ENCODE measurements at places on chromosomes 7 and 10.

DNA sequence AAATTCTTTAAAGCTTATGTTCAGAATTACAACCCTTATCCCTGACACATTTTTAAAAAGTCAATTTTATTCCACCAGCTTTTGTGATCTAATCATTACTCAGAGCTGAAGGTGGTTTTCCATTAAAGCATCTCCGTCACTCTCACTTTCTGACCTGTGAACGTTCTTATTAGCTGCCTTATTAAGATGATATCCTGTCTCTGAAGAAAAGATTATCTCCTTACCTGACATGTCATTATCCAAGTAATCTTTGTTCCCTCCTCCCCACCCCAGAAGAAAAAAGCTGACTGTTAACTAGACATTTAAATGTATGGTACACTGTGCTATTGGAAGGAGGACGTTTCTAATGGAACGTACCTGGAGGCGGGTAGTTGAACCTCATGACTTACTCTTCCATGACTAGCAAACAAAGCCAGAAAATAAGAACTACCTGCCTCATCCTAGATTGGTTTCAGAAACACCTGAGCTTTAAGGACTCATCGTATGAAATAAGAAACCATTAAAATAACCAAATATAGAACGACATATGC is 708.7 kb downstream of the PARD3 start:
- DNase-seq, result no peak

DNA sequence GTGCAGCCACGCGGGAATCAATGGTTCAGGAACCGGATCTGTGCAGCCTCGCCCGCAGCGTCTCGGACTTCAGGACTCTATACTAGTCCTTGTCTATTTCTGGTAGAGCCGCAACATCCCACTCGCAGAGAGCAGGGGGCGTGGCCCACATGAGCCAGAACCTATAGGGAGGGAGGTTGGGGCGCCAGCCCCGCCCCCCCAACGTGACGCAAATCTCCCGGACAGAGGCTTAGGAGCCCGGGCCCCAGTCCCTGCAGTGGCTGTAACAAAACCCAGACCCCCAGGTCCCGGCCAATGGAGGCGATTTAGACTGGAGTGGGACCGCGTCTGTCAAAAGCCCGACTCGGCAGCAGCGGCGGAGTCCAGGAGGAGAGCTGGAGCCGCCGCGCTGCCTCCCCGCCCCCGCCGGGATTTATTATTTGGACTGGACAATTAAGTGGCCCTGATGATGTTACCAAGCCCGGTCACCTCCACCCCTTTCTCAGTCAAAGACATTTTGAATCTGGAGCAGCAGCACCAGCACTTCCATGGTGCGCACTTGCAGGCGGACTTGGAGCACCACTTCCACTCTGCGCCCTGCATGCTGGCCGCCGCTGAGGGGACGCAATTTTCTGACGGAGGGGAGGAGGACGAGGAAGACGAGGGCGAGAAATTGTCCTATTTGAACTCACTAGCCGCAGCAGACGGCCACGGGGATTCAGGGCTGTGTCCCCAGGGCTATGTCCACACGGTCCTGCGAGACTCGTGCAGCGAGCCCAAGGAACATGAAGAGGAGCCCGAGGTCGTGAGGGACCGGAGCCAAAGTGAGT is at the start of gene NKX2-3:
NKX2-3 (plus strand) TSS at position 256 of the 809 bp plus-strand sequence; CDS start at position 446, 190 bp downstream.
- DNase-seq, result peak; percentile 93

DNA sequence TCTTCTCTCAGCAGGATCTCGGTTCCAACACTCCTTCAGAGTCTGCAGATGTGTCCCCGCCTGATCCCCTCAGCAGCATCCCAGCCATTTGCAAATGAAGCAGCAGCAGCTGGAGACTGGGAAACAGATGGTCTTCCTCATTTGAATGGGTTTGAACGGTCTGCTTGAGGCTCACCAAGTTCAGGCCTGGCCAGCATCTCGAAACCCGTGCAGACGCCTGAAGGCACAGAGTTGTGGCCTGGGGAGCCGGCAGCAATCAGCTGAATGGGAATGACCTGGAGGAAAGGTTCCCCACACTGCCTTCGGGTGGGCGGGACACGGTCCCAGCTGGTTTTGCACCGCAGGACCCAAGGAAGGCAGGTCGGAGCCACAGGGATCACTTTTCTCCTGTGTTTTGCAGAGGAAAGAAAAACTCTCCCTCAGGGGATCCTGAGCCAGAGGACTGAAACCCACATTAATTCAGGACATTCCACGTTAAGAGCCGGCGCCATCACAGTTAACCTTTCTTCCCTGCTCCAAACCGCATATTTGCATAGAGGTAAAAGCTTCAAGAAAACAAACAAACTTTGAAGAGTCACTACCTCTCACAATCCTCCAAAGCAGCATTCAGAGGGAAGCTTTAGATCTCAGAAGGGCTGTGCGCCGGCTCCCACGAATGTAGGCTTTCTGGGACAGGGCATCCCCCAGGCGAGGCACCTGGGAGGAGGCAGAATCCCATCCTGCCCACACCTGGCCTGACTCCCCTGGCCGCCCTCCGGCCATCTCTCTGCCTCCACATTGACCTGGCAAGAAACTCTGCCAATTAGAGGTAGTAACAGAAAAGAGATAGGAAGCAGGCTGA is 17.7 kb downstream of the FGFR2 start:
- DNase-seq, result no peak

DNA sequence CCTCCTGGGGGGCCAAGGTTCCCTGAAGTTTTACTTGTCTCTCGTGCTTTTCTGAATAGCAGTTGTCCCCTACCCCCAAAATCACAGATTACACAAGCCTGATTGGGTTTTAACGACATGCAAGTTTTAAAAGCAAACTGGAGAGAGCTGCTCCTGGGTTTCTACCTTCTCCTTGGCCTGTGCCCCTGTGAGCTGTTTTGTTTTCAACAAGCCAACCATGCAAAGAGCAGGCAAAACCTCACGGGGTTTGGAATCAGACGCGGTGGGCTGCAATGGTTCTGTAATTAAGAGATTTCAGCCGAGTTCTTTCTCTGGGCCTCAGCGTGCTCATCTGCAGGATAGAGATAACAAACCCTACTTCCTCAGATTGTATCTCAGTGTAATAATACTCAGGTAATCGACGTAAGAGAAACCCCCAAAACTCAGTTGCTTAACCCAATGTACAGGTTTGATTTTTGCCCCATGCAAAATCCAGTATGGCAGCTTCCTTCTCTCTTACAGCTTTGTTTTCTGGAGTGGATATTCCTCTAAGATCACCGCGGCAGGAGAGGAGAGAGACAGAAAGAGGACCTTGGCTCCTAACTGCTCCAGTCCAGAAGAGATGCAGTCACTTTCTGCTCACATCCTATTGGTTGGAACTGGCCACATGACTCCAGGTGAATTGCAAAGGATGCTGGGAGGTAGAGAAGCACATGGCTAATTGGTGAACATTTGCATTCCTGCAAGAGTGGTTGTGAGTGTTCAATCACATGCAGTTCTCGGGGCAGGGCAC is 42.0 kb downstream of the MYL10 start:
- DNase-seq, result peak; percentile 26

DNA sequence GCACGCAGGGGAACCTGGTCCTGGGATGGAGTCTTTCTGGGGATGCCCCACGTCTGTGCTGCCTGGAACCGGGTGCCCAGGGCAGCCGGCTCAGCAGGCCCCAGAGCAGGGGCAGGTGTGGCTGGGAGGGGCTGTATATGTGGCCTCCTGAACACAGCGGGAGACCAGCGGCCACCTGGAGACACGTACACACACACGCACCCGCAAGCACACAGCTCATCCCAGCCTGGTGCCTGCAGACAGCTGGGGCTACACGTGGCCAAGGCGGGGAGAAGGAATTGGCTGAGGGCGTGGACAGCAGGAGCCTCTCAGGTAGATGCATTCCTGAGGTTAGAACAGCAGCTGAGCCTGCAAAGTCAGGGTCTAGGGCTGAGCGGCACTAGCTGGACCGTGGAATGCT is 14.0 kb downstream of the ADAM8 start:
- DNase-seq, result no peak

- peak; percentile 46 for DNase-seq
Observed at GRCh38 chr7:26117142-26117807, 34.7 kb upstream of the NFE2L3 start.

DNA sequence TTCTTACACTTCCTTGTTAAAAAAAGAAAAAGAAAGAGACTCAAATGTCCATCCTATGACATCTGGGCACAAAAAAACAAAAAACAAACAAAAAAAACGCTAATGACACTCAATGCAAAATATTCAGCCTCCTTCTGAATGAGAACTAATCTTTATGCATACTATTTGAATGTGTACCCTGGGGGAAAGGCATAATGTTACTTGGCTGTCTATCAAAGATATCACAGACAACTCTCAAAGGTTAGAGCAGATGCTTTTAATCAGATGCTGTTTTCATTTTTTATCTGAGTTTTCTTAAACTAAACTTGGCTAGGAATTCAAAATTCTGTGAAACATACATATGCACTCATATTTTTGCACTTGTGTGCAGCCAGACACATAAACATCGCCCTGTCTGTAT is 745.8 kb downstream of the CNTNAP2 start:
- DNase-seq, result no peak

- no peak for DNase-seq
Observed at GRCh38 chr7:106353944-106354343, 69.2 kb upstream of the NAMPT start.

- no peak for DNase-seq
Observed at GRCh38 chr10:17736223-17736622, 15.8 kb upstream of the TMEM236 start.

DNA sequence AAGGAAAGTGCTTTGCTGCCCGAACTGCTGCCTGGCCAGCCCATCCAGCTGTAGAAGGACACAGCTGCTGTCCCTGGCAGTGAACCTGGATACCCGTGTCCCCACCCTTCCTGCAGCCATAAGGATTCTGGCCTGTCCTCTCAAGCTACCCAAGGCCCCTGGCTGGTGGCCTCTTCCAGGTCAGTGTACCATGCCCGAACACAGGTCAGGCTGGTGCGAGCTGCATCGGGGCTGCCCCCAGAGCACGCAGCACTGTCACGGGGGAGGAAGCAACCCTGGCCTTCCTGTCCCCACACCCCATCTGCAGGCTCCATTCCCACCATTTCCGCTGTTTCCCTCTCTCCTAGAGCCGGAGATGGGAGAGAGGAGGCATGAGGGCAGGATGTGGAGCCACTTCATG is 30.5 kb upstream of the PWWP2B start:
- DNase-seq, result no peak

- no peak for DNase-seq
Observed at GRCh38 chr10:77012812-77013500, 624.7 kb downstream of the KCNMA1 start.

- DNase-seq, result no peak
Observed at GRCh38 chr7:16810112-16810511, 5.3 kb upstream of the AGR2 start.

- no peak for DNase-seq
Observed at GRCh38 chr10:123326674-123327073, 172.5 kb downstream of the BUB3 start.

- no peak for DNase-seq
Observed at GRCh38 chr10:86815035-86815617, 58.7 kb downstream of the BMPR1A start.

Data from HEK293T (cell line).